ENCODE measurements at places on chromosomes 3 and 15.

DNA sequence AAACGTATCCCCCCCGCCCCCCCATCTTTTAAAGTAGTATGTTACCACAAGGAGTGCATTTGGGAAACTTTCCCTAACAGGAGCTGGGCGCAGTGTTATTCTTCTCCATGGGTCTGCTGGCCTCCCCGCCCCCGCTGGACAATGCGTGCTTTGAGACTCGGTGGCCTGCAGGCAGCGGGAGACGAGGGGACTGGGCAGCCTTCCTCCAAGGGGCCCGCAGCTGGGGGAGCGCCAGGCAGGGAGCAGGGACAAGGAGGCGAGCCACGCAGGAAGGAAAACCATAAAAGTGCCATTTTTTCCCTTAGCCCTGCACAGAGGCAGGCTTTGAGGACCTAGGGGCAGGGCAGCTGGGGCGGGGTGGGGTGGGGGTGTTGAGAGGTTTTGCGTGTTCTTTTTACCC is 14.1 kb downstream of the SOX2 start:
- DNase-seq, result no peak

DNA sequence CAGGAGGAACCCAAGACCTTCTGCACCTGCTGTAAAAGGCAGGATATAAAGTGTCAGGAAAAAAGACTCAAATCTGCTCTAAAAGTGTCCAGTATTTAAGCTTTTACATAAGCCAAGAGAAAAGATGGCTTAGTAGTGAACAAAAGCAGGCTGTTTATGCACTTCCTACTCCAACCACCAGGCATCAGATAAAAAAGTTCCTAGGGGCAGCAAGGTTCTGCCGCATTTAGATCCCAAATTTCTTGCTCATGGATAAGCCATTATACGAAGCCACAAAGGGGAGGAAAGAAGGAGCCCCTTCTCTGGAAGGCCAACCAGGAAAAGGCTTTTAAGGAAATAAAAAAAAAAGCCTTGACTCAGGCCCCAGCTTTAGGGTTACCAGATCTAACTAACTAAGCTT is 10.6 kb upstream of the SLC9C1 start:
- no peak for DNase-seq

DNA sequence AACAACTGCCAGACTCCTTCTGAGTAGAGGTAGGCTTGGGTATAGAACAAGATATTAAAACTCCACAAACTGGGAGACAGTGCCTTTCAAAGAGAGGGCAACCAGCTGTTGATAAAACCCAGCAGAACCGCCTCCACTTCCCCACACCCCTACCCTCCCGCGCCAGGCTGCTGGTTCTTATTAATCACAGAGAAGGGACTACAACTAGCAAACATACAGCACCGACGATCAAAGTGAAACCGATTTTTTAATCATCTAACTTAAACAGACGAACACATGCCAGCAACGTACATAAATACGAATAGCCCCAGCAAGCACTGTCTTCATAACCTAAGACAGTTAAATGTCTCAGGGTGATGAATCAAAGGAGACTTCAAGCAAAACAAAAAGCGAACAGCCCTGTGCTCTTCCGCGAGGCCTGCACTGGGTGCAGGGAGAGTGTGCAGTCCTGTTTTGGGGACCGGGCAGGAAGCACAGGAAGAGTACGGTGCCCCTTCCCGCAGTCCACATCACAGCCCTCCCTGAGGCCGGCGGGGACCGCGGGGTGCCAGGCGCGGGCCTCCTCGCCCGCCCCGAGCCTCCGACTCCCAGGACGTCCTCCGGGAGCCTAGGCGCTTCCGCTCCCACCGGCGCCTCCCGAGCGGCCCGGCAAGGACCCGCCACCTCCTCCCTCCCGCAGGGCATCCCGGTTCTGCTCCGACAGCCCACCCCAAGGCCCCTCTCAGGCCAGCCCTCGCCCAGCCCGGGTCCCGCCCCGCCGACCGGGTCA is 75.1 kb upstream of the VGLL4 start:
- DNase-seq, result peak; percentile 44

- no peak for DNase-seq
Measured at GRCh38 chr3:106114848-106115247, 246.0 kb upstream of the CBLB start.

GRCh38 chr15:101444807-101445508 is 44.5 kb downstream of the PCSK6 start:
- no peak for DNase-seq

GRCh38 chr15:28913171-28913765 is 27.5 kb downstream of the APBA2 start:
- peak; percentile 13 for DNase-seq

GRCh38 chr3:112974178-112974517 is 755 bp downstream of the CD200R1 start:
- no peak for DNase-seq

GRCh38 chr3:9779721-9780457 is 10.1 kb upstream of the CAMK1 start:
- no peak for DNase-seq

DNA sequence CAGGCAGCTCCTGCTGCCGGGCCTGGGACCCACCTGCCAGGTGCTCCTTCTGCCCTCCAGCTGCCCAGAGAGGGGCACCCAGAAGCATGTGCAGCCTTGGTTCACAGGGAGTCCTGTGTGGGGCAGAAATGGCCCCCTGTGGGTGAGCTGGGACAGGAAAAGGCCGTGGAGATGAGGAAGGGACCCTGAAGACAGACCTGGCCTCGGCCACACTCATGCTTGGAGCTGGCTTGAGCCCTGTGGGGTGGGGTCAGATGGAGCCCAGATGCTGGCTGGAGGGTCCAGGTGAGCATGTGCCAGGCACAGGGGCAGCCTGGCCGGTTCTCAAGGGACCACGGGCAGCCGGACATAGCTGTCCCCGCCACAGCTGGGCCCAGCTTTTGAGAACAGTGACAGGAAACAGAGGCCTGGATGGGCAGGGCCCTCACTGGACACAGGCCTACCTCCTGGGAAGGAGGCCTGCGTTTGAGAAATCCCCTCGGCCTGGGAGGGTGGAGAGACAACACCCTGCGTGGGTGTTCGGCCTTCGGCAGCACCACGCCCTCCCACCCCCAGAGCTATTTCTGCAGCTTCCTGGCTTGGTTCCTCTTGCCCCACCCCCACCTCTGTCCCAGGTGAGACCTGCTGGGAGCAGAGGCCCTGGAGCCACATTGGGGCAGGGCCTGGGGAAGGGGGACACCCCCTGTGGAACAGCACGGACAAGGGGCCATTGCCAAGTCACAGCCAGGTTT is 132.6 kb upstream of the MEF2A start:
- no peak for DNase-seq

GRCh38 chr3:15367059-15367458 is 34.7 kb upstream of the SH3BP5 start:
- peak; percentile 40 for DNase-seq

DNA sequence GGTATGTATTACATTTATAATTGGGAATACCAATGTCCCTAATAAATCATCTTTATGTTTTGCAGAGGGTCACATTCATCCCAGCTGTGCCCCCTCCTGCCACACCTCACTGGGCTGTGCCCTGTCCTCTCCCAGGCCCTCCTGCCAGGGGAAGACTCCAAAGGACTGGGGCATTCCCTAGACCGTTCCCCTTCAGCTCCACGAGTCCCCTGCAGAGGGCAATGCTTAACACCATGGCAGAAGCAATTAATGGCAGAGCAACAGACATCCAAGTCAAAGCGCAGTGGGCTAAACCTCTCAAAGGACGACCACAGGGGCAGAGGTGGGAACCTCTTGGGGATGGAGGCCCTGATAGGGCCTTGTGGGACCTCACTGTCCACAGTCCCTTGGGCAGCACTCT is 71.3 kb upstream of the SEC13 start:
- no peak for DNase-seq

DNA sequence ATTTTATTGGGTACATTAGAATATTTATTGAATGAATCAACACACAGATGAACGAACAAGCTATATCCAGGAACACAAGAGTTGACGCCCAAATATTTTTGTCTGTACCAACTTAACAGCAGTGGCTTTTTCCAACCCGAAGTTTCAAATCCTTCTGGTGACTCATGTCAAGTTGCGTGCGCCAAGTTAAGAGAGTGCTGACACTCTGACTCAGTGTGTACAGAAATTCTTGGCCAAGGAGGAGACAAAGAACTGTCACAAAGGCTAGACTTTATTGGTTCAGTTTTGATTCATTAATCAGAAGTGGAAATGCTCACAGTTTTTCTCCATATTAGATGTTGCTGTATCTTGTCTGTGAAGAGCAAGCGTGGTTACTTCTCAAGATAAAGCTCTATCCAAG is 59.6 kb upstream of the TSC22D2 start:
- DNase-seq, result peak; percentile 95

GRCh38 chr3:4528819-4529600 is 35.9 kb downstream of the ITPR1 start:
- DNase-seq, result no peak

GRCh38 chr15:96561593-96561992 is 231.1 kb downstream of the NR2F2 start:
- DNase-seq, result no peak

DNA sequence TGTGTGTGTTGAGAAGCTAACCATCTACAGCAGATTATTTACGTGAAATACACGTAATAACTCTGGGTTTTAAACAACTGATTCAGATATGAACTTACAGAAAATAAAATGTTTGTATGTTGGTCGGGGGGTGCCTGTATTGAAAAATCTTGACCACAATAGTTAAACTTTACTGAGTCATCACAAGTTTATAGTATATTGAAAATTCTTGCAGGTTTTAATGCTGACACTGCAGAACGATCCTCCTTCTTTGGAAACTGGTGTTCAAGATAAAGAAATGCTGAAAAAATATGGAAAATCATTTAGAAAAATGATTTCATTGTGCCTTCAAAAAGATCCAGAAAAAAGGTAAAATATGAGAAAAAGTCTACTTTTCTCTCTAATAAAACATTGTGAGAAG is 41.3 kb upstream of the SLC22A13 start:
- DNase-seq, result no peak

DNA sequence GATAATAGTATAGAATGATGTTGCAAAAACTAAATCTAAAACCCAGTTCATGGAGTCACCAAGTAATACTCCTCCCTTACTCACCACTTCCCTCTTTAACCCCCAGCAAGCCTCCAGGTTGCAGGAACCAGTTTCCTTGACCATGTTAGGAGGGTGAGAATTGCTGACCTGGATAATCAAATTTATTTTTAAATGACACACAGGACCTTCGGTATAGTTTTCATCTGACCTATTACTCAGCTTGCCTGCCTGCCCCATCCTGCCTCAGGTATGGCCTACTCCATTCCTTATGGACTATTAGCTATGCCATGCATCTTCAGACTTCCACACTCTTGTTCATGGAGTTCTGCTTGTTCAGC is 883 bp downstream of the RTP4 start:
- DNase-seq, result no peak

DNA sequence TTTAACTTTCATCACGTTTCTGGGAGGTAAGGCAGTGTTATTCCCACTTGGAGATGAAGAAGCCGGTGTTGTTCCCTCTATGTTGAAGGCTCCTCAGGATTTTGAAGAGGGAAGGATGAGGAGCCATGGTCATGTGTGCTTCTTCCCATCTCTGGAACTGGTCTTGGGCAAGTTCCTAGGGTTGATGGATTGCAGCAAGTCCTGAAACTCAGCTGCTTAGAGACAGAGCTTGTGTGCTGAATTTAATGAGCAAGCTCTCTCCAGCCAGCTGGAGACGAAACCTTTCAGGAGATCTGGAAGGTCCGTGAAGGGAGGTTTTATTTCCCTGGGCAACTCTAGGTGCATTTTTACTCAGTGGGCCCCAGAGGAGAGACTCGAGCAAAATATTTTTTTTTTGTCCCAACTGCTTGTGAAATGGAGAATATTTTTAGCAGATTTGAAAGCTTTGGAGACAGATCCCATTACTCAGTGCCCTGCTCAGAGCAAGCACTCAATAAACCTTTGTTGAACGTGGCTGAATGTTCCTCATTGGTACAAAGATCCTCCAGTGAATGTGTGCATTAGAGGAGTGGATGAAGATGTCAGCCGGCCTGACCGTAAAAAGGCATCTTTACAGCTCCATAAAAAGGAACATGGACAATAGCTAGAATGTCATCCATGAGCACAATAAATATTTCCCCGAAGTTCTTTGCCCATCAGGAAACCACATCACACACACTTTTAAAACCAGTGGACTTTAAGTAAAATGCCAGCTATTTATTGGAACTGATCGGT is 55.6 kb upstream of the RGMA start:
- no peak for DNase-seq

GRCh38 chr3:150223558-150223957 is 184.5 kb upstream of the TSC22D2 start:
- no peak for DNase-seq

GRCh38 chr15:33500432-33501195 is 189.8 kb downstream of the RYR3 start:
- DNase-seq, result no peak

GRCh38 chr15:56835718-56836171 is 82.7 kb upstream of the TCF12 start:
- DNase-seq, result no peak

DNA sequence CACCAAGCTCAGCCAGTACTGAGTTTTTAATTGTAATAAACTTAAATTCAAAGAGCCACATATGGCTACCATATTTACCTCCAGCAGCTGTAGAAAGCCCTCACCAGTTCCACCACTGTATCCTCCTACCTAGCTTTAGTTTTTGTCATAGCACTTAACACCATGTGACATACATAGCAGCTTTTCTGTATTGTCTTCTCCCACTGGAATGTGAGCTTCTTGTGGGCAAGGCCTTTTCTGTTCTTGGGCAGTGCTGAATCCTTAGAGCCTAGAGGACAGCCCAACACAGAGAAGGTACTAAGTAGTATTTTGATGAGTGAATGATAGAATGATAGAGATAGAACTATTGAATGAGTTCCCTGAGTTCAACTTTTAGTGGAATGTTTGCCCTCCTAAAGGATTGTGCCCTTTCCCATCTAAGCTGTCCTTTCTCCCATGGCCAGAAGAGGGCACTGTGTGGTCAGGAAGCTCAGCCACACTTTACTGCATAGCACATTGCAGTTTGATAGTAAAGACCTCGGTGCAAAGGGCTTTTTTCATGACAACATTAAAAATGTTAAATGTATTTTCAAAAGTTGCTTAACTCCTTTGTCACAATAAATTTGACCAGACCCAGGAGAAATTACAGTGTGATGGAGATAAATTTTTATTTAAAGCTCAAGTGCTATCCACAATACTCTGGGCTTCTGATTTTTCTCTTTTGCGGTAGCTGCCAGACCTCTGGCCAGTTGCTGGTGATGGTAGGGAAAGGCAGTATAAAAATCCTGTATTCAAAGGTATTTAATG is 115.8 kb downstream of the GHSR start:
- peak; percentile 68 for DNase-seq

DNA sequence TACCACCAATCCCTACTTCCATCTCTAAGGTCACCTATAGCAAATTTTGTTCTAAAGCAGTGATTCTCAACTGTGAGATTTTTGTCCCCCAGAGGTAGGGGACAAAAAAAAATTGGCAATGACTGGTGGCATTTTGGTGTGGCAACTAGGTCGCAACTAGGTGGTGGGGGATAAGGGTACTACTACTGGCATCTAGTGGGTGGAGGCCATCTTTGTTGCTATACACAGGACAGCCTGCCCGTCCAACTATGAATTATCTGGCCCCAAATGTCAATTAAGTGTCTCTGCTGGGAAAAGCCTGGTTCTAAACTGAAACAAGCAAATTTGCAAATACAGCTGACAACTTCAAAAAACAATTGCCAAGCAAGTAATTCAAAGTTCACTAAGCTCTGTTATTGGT is 1.4 kb downstream of the MTMR10 start:
- DNase-seq, result no peak

- no peak for DNase-seq
Measured at GRCh38 chr3:107798381-107798780, 275.6 kb downstream of the BBX start.

Measured in HT1080 (cell line).